ENCODE measurements at places on chromosomes 12 and 14. TPM values are rescaled to one million over a fixed set of nuclear protein-coding genes. Genes with fewer than 3 reads are reported as not detected.

Gene USP44
- total RNA-seq = 142 TPM

Gene MIP
- total RNA-seq = not detected

Gene POLE2
- 30.8 TPM for total RNA-seq

Gene OTX2
- 85.8 TPM for total RNA-seq

Gene PDZRN4
- 0.17 TPM for total RNA-seq

Gene LTBR
- 2.5 TPM for total RNA-seq

Gene KRT86
- not detected for total RNA-seq

Gene P2RX2
- 0.15 TPM for total RNA-seq

- peak; percentile 35 for DNase-seq
Measured at GRCh38 chr14:94550041-94550440, 11.2 kb upstream of the SERPINA4 start.

- DNase-seq = no peak
Measured at GRCh38 chr12:26991826-26992225, 22.4 kb downstream of the TM7SF3 start.

DNA sequence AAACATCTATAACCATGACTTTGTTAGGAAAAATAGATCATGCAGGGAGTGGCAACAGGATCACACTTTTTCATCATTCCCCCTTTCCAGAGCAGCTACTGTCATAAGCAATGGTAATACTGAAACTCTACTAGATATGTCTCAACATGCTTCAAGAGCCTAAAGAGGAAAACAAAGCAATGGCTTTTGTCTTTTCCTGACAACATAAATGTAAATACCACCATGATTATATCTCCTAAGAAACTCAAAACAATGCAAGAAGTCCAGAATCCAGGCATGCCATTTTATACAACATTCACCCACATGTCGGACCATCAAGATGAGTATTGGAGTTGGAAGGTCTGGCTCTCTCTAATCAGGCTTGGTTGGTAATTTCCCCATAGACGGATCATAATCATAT, 78.7 kb downstream of the KIF21A start:
- no peak for DNase-seq

DNA sequence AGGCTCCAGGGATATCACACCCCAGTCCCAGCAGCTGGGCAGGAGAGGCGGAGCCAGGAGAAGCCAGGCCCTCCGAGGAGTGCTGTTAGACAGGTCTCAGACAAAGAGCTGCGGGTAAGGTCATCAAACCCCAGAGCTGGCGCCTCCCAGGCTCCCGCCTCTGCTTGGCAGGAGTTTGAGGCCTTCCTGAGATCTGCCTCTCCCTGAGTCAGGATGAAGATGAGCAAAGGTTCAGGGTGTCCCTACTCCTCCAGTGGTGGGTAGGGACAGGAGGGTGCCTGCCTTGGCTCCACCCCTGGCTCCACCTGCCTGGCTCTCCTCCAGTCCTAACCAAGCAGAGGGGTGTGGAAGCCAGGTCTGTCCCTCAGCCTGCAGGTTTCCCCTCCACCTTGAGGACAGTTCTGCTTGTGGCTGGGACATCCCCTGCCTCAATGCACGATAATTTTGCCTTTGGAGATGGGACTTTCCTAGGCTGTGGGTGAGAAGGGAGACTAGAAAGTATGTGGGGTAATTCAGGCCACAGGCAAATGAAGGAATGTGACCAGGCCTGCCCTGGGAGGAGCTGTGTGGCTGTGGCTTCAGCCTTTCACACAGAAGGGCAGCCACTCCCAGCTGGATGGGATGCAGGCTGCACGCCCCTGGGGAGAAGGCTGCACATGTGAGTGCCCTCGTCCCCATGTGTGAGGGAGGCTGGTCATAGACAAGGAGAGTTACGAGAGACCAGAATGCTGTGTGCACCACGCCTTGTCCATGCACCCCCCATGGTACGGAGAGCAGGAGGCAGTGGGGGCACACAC, 2.2 kb downstream of the PLEKHG6 start:
- DNase-seq = peak; percentile 83

DNA sequence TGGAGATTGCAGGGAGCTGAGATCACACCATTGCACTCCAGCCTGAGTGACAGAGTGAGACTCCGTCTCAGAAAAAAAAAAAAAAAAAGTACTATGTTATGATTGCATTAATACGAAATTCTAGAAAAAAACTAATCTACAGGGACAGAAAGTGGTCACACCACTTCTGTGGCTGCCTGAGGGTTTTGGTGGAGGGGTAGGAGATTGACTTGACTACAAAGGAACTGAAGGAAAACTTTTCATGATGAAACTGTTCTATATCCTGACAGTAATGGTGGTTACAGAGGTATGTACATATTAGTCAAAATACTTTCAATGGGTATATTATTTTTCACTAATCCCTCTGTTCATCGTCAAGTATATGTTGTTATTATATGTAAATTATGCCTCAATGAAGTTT, 42.1 kb downstream of the FOXN3 start:
- DNase-seq = no peak

- no peak for DNase-seq
Measured at GRCh38 chr14:37652042-37652441, 56.6 kb downstream of the TTC6 start.

GRCh38 chr12:107309020-107309419, 215.7 kb upstream of the CRY1 start:
- no peak for DNase-seq

GRCh38 chr14:100692859-100693558, 33.7 kb upstream of the DLK1 start:
- no peak for DNase-seq

DNA sequence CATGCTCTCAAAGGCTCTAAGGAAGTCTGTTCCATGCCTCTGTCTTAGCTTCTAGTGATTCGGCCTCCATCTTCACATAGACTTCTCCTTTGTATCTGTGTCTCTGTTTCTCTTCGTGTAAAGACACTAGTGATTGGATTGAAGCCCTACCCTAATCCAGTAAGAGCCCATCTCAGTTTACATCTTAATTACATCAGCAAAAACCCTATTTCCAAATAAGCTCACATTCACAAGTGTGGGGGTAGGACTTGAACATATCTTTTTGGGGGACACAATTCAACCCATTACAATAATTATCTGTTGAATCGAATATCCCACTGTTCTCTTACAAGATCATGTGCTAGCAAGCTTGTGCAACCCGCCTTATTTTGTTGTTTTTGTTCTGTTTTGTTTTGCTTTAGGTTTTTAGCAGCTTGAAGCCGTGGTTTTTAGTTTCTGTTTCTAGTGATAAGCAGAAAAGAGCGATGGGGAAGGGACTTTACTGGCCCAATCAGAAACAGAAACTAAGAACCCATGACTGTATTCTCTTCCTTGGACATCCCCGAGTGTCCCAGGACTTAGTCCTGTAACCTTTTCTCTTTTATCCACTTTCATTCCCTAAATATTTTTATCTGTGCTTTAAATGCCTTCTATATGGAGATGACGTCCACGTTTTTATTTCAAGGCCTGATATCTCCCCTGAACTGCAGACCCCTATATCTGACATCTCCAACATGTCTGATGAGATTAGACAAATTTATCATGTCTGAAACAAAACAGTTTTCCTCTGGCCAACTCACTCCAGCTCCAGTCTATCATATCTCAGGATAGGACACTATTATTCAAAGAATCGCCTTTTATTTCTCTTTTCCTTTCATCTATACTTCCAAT, 353.0 kb downstream of the CCDC91 start:
- no peak for DNase-seq

- DNase-seq = no peak
Measured at GRCh38 chr12:11653215-11653753, 3.8 kb downstream of the ETV6 start.

GRCh38 chr12:100753837-100754236, 40.7 kb upstream of the ANO4 start:
- no peak for DNase-seq

GRCh38 chr14:60968099-60968498, 12.8 kb downstream of the TRMT5 start:
- no peak for DNase-seq

- no peak for DNase-seq
Measured at GRCh38 chr14:50018201-50018932, 98.0 kb downstream of the VCPKMT start.

DNA sequence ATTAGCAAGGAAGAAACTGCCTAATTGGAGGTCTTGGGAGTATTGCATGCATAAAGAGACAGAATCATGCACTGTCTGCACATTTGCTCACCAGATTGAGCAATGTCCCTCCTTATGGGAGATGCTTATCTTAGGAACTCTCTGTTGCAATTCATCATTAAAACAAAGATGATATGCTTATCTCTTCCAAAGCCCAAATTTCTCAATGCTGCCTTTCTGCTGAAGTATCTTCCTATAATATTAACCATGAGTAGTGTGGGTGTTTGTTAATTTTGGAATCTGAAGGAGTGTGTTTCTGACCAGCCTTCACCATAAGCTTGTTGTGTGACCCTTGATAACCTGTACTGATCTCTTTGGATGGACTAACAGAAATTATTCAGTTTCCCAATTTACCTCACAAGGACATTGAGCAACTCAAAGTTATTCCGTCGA, 1257.6 kb upstream of the FLRT2 start:
- no peak for DNase-seq

GRCh38 chr14:93017301-93017797, 94.4 kb downstream of the CHGA start:
- DNase-seq = no peak

DNA sequence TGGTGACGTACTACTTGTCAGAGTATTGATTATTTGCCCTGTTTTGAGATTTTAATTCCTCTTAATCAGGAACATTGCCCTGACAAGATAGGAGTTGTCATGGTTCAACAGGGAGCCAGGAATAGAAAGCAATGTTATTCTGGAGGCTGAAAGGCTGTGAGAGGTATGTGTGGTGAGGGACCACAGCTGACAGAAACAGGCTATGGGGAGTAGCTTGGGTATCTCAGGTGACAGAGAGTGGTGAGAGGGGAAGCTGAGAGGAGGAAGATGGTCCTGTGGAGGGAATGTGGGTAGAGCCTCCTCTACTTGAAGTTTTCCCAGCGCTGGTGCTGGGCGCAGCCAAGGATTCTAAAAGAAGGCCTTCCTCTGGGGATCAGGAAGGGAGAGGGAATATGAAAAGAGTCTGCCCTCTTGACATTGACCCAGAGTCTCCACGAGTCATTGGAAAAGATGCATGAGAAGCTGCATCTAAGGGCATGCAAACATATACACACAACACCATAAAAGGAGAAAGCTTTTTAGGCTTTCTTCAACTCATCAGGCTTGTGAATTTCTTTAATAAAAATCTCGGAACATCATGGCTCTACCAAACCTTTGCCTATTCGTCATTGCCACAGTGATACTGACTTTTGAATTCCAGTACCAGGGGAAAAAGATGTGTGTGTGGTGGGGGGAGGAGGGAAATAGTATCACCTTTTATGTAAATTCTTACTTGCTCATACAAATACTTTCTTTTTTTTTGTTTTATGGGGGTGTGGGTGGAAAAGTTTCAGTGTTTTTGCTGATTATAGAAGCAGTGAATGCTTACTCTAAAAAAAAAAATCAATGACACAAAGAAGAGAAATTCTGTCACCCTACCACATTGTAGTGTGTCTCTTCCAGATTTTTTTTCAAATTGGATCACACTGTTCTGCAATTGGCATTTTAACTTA, 39.9 kb upstream of the DHRS7 start:
- DNase-seq = peak; percentile 11

GRCh38 chr14:103889313-103890051, 38.8 kb upstream of the TDRD9 start:
- DNase-seq = peak; percentile 65

GRCh38 chr14:102146423-102146822, 6.7 kb downstream of the WDR20 start:
- no peak for DNase-seq

- no peak for DNase-seq
Measured at GRCh38 chr12:124828264-124829007, 35.2 kb downstream of the SCARB1 start.

GRCh38 chr12:19687371-19687770, 248.1 kb downstream of the AEBP2 start:
- no peak for DNase-seq

DNA sequence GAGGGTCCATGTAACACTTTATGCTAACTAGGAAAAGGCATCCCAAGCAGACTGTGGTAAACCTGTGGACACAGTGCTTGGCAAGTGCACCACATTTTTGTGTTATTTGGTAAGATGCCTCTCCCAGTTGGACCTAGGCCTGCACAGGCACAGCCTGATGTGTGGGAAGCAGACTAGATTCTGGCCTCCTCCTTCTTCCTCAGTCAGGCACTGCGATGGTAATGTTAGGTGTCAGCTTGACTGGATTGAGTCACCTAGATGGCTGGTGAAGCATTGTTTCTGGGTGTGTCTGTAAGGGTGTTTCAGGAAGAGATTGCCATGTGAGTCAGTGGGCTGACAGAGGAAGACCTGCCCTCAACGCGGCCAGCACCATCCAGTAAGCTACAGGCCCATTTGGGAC, 25.3 kb upstream of the RHOJ start:
- no peak for DNase-seq

- DNase-seq = no peak
Measured at GRCh38 chr14:53003776-53004175, 52.9 kb upstream of the FERMT2 start.

- DNase-seq = no peak
Measured at GRCh38 chr12:5258498-5258897, 173.4 kb upstream of the NTF3 start.
